EH (cell line): ENCODE measurements at places on chromosomes 13 and 19.

GRCh38 chr19:47633996-47634395, 25.1 kb downstream of the BICRA start:
- DNase-seq: no peak

- DNase-seq: no peak
Measured at GRCh38 chr13:97548138-97548537, 114.2 kb downstream of the RAP2A start.

GRCh38 chr19:6849876-6850275, 37.5 kb upstream of the ADGRE1 start:
- no peak for DNase-seq

DNA sequence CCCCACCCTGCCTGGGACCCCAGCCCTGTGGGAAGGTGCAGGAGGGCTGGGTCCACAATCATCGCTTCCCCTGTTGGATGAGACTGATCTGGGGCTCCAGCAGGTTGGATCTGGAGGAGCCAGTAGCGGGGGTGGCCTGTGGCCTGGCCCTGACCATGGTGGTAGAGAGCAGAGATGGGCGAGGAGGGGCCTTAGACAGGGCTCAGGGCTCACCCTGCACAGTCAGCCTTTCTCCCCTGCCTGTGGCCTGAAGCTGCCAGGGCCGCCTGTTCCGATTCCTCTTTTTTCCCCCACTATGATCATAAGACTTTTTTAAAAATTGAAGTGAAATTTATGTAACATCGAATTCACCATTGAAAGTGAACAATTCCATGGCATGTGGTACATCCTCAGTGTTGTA, 18.2 kb downstream of the SIN3B start:
- no peak for DNase-seq

- DNase-seq: peak; percentile 44
Measured at GRCh38 chr19:10112895-10113591, 1.6 kb downstream of the P2RY11 start.

- DNase-seq: no peak
Measured at GRCh38 chr13:23348262-23349127, 85.0 kb downstream of the SACS start.

DNA sequence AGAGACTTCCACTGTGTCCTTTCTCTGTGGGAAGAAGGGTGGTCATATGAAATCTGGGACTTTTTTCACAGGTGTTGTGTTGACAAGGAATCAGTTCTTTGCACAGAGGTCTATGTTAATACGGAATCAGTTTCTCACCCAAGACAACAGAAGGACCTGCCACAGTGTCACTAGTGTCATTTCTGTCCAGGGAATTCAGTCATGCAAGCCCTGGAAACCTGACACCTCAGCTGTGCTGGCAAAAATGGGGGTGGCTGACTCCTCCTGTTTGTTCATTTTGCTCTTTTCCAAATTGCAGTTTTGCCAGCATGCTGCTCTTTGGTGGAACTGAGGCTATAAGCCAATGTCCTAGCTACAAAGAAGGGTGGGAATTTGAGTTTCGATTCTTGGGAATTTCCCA, 49.8 kb upstream of the ESD start:
- no peak for DNase-seq

- no peak for DNase-seq
Measured at GRCh38 chr13:73904625-73905024, 229.6 kb downstream of the KLF12 start.

GRCh38 chr13:98526182-98526512, 50.8 kb downstream of the STK24 start:
- DNase-seq: no peak

DNA sequence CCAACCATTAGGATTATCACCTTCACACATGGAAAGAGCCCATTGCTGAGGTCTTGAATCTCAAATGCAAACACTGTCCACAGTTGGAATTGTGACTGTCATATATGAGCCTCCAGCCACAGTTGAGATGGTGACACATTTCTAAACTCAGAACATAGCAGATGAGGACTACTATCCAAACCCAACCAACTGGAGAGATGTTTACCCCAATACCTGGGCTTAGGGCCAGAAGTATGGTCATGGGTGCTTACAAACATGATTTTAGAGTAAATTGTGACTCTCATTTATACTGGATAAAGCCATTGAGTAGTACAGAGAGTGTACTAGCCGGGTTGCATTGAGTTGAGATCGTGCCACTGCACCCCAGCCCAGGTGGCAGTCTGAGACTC, 14.0 kb upstream of the ZNF681 start:
- no peak for DNase-seq

DNA sequence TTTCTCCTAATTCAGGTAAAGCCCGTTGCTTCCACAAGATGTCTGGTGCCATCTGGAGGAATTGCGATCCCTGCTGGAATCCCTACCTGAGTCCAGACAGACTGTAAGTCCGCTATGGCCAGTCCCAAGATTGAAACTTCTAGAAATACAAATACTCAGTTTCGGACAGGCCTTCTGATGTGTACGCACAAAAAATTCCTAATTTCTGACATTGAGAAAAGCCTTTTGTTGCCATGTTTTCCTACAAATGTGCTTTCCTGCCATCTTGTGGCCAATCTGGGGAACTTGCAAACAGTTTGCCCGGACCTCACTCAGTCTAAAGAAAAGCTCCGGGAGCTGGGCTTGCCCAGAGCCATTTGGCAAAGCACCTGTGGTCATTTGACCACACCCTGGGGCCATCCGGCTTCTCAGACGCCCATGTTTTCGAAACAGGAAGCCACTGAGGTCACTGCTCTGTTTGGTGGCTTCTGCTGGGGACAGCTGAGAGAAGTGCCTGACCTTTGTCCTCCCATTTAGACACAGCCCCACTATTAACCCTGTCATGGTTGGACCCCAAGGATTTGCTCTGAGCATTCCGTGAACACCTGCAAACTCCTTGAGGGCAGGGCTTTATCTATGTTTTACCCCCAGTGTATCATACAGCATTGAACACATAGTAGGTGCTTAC, 79.4 kb downstream of the SLC15A1 start:
- peak; percentile 75 for DNase-seq

- DNase-seq: no peak
Measured at GRCh38 chr13:108225440-108225839, 7.2 kb downstream of the ABHD13 start.

DNA sequence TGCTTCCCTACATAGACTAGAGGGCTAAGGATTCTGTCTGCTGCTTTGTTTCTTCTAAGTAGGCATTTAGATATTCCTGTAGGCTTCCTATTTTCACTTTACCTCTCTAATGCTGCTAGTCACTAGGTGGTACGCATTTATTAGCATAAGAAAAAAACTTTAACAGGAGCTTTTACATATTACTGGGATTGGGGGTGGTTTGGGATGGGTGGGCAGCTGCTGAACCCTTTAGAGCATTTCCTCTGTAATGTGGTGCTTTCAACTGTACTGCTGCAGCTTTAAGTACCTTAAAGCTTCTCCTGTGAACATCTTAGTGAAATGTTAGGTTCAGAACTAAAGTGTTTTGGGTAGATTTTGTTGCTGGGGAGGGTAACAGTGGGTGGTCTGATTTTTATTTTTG, 92.6 kb downstream of the ZNF486 start:
- DNase-seq: no peak

- DNase-seq: peak; percentile 90
Measured at GRCh38 chr19:41373993-41374392, 2.3 kb upstream of the TMEM91 start.

DNA sequence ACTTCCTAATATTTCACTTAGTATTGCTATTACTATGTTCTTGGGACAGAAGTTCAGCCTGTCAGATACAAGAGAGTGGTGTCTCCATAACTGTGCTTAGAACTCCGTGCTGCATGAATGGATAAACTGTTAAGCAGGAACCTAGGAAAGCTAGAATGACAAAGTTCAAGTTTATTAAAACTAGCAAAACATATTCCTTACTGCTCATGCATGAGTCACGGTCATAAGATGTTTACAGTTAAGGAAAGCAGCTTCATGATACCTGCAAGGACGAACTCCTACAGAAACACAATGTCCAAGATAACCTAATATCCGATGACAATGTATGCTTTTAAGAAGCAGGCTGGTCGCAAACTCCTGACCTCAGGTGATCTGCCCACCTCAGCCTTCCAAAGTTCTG, 6.0 kb upstream of the ZNF765 start:
- DNase-seq: no peak

DNA sequence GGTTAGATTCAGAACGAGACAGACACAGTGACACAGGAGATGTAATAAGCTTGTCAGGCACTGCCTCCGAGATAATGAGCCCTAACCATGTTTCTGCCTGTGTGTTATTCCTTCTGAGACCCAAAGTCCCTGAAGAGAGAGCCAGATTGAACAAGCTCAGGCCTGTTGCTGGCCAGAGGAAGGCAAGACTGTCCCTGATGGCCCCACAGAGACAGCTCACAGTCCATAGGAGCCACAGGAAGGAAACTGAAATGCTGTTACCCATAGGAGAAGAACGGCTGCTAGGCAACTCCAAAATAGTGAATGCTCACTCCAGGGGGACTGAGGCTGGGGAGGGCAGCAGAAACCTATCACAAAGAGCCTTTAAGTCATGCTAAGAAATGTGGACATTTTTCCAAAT, 31.8 kb upstream of the RFXAP start:
- DNase-seq: no peak

DNA sequence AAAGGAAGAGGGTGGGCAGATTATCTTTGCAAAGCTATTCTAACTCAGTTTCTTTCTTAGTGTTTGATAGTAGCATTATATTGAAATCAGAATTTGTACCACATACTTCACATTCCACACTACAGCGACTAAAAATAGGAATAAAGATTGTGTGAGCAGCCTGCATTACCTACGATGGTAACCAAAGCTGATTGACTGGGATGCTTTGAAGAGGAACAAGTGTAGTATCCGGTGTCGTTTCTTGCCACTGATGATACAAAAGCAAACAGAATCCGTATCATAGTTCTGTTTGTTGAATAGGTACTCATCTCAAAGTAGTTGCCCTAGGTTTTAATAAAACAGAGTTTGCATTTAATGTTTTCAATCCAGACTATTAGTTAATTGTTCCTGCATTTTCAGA, 51.2 kb downstream of the FLT3 start:
- no peak for DNase-seq
